ENCODE measurements at places on chromosomes 2 and 18.

DNA sequence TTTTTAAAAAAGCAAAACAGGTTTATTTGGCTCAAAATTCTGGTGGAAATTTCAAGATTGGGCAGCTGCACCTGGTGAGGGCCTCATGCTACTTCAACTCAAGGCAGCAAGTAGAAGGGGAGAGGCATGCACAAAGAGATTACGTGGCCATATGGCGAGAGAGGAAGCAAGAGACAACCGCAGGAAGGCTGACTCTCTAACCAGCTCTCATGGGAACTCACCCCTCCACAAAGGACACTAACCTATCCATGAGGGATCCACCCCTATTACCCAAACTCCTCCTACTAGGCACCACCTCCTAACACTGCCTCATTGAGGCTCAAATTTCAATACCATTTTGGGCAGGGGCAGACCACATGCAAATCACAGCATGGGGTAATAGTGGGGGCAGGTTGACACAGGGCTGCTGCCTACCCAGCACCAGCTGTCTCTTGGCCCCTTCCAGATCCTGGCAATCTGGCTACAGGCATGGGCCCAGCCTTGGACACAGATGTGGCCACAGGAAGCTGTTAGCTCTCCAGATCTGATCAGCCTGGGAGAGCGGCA, 2.0 kb upstream of the CAPN10 start:
- no peak for DNase-seq

- DNase-seq: no peak
Measured at GRCh38 chr2:240627736-240628506, 2.6 kb downstream of the GPR35 start.

DNA sequence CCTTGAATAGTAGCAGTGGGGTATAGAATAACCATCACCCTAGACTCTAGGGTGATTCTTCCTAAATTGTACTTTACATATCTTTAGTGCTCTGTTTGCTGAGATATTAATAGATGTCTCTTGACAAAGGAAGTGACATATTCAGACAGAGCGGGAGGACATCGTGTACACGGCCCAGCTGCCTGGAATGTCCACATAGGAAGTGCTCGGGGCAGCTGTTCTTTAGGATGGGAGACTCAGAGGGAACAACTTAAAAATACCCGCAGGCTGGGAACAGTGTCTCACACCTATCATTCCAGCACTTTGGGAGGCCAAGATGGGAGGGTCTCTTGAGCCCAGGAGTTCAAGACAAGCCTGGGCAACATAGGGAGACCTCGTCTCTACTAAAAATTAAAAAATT, 206.1 kb downstream of the FAM210A start:
- no peak for DNase-seq

GRCh38 chr2:12533337-12534005, 183.3 kb upstream of the TRIB2 start:
- DNase-seq: no peak

DNA sequence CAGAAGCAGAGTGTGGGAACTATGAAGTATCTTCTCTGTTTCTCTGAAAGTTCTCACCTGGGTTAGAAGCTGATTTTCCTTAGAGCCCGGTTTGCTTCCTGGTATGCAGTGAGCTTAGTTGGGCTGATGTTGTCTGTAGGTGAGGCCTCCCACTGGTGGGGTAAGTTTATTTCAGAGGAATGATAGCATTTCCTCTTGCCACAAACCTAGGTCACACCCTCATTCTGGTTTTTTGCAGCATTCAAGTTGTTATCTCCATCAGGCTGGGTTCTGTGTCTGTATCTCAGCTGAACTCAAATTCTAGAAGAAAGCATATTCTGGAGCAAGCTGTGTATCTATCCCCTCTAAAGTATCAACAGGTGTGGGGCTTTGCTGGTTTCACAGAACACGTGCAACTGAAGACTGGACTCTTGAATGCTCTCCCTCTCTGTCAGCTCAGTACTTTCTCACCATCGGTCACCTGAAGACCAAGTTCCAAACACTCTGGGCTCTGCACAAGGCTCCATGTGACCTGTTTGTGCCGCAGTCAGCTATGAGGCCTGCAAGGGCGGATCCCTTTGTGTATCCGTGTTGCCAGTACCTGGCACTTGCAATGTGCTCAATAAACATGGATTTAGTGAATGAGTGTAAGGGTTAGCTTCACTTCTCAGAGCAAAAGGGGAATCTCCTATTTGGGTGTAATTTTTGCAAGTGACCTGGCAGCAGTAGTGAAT, 49.5 kb upstream of the MBOAT2 start:
- DNase-seq: no peak

GRCh38 chr2:128308889-128309279, 9.8 kb downstream of the HS6ST1 start:
- no peak for DNase-seq

DNA sequence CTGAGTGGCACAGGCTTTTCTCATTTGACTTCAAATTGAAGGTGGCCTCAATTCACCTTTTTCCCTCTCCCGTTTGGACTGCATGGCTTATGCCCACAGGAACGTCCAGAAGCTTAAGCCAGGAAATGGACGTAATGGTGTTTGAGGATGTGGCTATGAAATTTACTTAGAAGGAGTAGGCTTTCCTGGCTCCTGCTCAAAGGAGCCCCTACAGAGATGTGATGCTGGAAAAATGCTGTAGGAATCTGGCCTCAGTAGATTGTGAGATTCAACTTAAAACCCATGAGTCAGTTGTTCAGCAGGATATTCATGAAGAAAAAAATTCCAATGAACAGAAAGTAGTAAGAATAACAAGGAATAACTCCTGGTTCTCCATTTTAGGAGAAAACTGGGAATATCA, 129.0 kb downstream of the ICOS start:
- no peak for DNase-seq

DNA sequence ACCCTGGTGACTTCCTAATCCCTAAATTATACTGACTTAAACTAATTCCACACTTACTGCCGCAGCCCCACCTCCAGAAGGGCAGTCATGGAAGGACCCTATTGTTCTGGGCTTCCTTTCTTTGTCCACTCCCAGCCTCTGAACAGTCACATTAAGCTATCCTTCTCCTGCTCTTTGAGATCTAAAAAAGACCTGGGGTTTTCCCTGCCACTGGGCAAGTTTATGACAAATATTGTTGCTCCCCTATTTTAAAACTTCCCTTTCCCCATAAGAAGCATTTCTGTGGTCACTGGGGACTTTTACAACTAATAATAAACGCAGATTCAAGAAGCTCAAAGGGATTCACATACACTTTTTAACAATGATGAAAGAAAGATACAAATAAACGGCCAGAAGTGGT, 47.2 kb upstream of the XPO1 start:
- DNase-seq: no peak

- no peak for DNase-seq
Measured at GRCh38 chr2:120660056-120660694, 75.5 kb upstream of the GLI2 start.

- no peak for DNase-seq
Measured at GRCh38 chr18:63427558-63427957, 5.3 kb upstream of the VPS4B start.

- peak; percentile 69 for DNase-seq
Measured at GRCh38 chr18:79208906-79209305, 139.7 kb downstream of the ATP9B start.

GRCh38 chr18:32469691-32470459, 807 bp downstream of the GAREM1 start:
- DNase-seq: no peak

DNA sequence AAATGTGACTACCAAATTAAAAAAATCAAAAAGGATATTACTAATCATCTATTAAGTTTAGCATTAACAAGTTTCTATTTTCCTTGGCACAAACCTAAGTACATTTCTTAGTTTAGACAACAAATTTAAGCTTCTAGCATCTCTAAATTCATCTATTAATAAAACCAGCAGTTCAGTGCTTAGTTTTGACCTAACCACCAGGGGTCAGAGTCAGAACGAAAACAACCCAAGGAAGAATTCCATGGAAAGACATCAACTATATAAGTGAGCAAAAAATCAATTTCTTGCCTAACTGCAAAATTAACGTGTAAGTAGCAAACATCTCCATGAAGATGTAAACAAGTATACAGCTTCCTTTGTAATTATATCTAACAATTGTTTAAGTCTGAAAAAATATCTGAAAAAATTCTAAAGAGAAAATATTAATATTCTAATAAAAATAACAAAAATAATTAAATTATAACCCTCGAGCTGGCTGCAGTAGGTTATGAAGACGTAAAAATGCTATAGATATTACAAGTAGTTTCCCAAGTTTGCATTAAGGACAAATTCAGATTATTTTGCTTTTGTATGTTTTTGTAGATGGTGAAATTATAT, 83.7 kb downstream of the CERKL start:
- DNase-seq: no peak

DNA sequence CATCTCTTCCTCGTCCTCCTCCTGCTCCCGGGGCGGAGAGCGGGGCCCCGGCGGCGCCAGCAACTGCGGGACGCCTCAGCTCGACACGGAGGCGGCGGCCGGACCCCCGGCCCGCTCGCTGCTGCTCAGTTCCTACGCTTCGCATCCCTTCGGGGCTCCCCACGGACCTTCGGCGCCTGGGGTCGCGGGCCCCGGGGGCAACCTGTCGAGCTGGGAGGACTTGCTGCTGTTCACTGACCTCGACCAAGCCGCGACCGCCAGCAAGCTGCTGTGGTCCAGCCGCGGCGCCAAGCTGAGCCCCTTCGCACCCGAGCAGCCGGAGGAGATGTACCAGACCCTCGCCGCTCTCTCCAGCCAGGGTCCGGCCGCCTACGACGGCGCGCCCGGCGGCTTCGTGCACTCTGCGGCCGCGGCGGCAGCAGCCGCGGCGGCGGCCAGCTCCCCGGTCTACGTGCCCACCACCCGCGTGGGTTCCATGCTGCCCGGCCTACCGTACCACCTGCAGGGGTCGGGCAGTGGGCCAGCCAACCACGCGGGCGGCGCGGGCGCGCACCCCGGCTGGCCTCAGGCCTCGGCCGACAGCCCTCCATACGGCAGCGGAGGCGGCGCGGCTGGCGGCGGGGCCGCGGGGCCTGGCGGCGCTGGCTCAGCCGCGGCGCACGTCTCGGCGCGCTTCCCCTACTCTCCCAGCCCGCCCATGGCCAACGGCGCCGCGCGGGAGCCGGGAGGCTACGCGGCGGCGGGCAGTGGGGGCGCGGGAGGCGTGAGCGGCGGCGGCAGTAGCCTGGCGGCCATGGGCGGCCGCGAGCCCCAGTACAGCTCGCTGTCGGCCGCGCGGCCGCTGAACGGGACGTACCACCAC, 2.1 kb downstream of the GATA6 start:
- no peak for DNase-seq

GRCh38 chr2:105587637-105588036, 157.1 kb upstream of the NCK2 start:
- DNase-seq: no peak

DNA sequence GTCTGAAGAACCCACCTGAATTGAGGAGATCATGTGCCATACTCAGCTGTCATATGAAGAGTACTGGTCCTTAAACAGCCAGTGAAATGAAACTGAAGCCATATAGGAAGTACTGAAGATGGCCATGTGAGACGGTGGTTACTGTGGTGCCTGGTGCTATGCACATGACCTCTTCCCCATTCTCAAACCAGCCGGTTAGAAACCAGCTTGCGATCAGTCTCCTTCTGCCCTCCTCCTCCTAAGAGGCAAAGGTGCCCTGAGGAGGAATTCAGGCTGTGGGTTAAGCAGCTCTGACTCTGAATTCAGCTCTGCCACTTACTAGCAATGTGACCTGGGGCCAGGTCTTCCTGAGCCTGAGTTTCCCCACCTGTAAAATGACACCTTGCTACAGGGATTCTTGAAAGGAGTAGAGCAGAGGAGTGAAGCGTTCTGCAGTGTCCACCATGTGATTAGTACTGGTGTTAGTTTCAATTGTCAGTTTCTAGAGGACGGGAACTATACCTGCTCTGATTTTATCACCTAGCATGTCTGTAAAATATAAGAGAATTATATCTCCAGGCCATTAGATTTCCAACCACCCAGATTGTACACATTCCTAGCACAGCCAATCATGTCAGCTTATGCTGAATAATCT, 5.1 kb downstream of the FECH start:
- no peak for DNase-seq

- no peak for DNase-seq
Measured at GRCh38 chr18:2900684-2901422, 54.0 kb downstream of the EMILIN2 start.

GRCh38 chr2:178292586-178292985, 98.3 kb downstream of the OSBPL6 start:
- no peak for DNase-seq

- DNase-seq: no peak
Measured at GRCh38 chr2:235312571-235312970, 181.3 kb upstream of the AGAP1 start.

DNA sequence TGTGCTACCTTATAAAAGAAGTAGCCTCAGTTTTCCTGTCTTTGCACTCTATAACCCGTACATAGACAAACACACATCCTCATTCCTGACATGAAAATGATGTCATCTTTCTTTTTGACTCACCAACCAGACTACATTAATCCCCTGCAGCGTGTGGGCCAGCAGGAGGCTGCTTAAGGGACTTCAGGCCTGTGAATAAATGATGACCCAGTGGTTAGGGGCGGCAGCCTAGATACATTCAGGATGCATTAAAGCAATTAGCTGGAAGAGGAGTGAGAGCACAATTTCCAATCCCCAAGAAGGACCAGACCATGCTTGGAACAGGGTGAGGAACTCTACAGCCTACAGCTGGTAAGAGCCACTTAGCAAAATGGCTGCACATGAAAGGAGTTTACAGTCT, 57.3 kb upstream of the KLF7 start:
- no peak for DNase-seq

GRCh38 chr2:21042958-21043743, 722 bp downstream of the APOB start:
- no peak for DNase-seq

- DNase-seq: no peak
Measured at GRCh38 chr2:66827851-66828250, 392.9 kb downstream of the MEIS1 start.

DNA sequence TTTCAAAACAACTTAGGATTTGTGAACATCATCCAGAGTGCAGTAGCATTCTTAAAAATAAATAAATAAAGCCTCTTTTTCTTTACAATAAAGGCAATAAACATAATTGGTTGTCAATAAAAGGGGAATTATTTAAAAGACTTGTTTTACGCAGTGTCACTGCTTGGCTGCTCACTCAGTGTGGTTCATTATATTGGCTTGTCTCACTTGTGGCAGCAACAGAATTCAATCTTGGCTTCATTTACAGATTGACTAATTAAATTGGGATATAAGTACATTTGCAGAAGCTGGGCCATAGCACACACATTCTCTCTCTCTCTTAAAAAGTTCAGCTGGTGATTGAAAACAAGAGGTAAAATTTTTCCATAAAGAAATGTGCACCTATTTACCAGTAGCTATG, 1027.6 kb downstream of the LRP1B start:
- no peak for DNase-seq

Measured in NCI-H774 (cell line).